Vagina (tissue), 2 donors: ENCODE measurements at places on chromosomes 4 and X.

GRCh38 chr4:1030559-1030958 is 19.1 kb downstream of the FGFRL1 start:
- DNase-seq: no peak

DNA sequence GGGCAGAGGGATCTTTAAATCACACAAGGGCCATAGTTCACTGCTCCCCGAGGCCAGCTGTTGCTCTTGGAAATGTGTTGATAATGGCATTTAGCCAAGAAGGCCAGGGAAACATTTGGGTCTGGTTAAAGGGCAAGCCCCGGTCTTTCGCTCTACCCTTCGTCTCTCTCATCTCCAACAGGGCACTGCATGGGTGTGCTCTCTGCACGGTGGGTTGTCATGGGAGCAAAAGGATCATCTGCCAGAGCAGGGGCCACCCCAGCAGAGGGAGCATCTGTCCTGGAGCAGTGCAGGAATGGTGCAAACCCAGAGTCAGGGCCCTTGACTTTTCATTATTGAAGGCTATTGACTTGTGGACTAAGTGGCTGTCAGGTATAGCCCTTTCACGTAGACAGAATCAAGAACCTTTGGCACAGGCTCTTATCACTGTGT is 22.7 kb upstream of the PGRMC2 start:
- DNase-seq: no peak

- no peak for DNase-seq
These were observed 38.9 kb downstream of the WDR1 start for GRCh38 chr4:10077483-10078335.

DNA sequence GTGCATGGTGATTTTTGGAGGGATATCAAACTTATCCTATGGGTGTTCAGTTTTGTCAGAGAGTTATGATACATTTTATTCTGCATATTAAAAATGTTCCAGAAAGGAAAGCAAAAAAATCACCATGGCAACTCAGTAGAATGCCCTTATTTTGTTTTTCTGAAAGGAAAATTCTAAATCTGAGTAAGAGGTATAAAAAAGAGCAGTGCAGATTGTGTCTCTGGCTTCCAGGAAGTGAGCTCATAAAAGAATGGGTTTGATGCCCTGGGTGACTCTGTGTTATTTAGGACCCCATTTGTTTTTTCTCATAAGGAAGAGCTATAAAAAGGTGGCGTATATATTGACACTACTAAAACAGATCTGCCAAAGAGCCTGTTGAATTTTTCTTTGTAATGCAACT is 128.8 kb downstream of the UCHL1 start:
- DNase-seq: no peak

DNA sequence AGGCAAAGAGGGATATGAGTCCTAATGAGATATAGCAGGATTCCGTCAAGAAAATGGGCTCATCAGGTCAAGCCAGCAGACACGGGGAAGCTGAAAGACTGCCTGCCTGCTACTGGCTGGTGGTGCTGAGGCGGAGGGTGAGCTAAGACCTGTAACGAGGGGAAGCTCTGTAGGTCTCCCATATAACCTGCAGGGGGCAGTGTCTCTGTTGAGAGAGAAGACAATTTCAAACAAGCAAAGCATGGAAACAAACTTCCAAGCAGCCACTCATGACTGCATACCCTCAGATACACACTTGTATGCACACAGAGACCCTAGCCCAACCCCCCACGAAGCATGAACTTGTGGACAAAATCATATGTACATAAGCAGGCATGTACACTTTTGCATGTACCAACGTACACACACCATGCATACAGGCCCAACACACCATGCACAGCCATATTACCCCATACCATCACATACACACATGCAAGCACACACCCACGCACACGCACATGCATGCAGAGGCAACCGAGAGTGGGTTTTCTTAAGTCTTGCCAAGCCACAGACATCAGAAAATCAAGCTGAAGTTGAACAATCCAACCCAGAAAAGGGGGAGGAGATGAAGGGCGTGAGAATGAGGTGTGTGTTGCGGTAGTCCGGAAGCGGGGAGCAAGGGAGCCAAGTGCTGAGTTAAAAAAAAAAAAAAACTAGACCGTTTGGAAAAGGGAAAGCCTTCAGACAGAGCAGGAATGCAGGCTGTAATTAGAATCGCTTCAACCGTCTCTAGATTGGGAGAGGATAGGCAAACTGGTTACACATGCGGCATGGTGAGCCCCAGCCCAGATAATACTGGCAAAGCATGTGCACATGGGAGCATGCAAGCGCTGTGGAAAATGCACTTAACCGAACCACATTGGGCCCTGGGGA is 71.0 kb downstream of the PJA1 start:
- no peak for DNase-seq

- no peak for DNase-seq
These were observed at the start of gene CXCL3 for GRCh38 chr4:74038425-74039314. TSS of gene CXCL3 (minus strand) at chr4:74038689. CDS start at chr4:74038611, 78 bp downstream.
